Large intestine (tissue), 12 donors: ENCODE measurements at places on chromosomes 3 and 15. TPM values are rescaled to one million over a fixed set of nuclear protein-coding genes. Genes with fewer than 3 reads are reported as not detected.
A peak's percentile ranks its signal among the peaks of the same experiment; 100 is the strongest.

- no peak overlapping the region for H3K4me3 ChIP-seq
- H3K27ac ChIP-seq = no peak overlapping the region
Observed at GRCh38 chr15:40443255-40443654, 2.5 kb downstream of the BAHD1 start.

GRCh38 chr15:85942632-85943031 is 137.0 kb upstream of the AGBL1 start:
- H3K36me3 ChIP-seq = no peaks in the 10 kb centered on the region
- no peaks in the 10 kb centered on the region for H3K27me3 ChIP-seq
- no peak overlapping the region for H3K27ac ChIP-seq
- no peak for DNase-seq

- H3K36me3 ChIP-seq = no peaks in the 10 kb centered on the region
- H3K27ac ChIP-seq = no peak overlapping the region
- no peaks in the 10 kb centered on the region for H3K4me1 ChIP-seq
- H3K4me3 ChIP-seq = no peak overlapping the region
Observed at GRCh38 chr15:69868756-69869155, 229.0 kb downstream of the TLE3 start.

GRCh38 chr3:177598097-177598833 is 401.0 kb upstream of the TBL1XR1 start:
- H3K36me3 ChIP-seq = no peaks in the 10 kb centered on the region
- no peak overlapping the region for H3K4me3 ChIP-seq
- no peak for DNase-seq
- H3K4me1 ChIP-seq = peaks cover 33% of the 10 kb centered on the region
- peak overlapping the region; percentile 25 for H3K27ac ChIP-seq

DNA sequence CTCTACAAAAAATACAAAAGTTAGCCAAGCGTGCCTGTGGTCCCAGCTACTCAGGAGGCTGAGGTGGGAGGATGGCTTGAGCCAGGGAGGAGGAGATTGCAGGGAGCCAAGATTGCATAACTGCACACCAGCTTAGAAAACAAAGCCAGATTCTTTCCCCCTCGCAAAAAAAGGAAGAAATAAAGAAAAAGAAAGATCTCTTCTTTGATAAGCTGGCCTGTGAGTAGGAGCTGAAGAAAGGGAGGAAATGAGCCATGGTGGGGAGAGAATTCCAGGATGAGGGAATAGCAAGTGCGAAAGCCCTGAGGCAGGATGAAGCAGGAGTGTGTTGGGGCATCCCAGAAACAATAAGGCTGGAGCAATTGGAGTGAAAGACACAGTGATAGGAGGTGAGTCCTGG is 24.5 kb upstream of the TOP2B start:
- no peak for DNase-seq
- H3K4me3 ChIP-seq = no peak overlapping the region
- no peaks in the 10 kb centered on the region for H3K27me3 ChIP-seq
- H3K36me3 ChIP-seq = no peaks in the 10 kb centered on the region
- H3K27ac ChIP-seq = no peak overlapping the region

DNA sequence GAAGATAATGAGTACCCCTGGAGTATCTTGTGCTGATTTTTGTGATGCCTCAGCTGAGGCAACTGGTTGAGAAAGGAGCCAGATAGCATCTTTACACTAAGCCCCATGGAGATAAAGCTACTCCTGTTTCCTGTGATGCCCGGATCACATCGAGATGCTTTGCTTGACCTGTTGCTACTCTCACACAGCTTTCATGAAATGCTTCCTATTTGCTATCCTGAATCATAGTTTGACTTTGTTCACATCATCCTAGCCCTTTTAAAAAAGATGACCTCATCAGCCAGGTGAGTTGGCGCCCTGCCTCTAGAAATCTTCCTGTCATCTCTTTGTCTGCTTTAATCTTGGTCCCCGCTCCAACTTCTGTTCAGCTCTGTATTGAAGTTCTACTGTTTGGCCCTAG is 409.6 kb upstream of the TBL1XR1 start:
- H3K4me3 ChIP-seq = no peak overlapping the region
- DNase-seq = no peak
- peaks cover 31% of the 10 kb centered on the region for H3K4me1 ChIP-seq
- no peaks in the 10 kb centered on the region for H3K27me3 ChIP-seq
- H3K27ac ChIP-seq = no peak overlapping the region
- no peaks in the 10 kb centered on the region for H3K36me3 ChIP-seq

DNA sequence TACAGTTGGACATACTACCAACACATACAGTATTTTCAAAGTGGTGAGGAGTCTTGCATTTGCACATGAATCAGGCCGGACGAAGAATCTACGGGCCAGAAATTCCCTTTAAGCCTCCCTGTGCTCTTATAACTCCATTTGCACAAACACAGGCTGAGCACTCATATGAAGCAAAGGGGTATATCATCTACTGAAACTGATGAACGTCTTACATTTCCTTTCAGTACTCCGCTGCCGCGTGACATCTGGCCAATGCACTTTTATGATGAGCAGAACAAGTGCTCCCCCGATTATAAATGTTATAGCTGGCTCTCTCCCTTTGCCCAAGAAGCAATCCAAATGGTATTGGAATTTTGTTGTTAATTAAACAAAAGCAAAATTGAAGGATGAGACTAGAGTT is 110.3 kb upstream of the ICE2 start:
- peaks cover 6% of the 10 kb centered on the region for H3K4me1 ChIP-seq
- H3K27ac ChIP-seq = no peak overlapping the region
- peaks cover 41% of the 10 kb centered on the region for H3K27me3 ChIP-seq
- H3K36me3 ChIP-seq = no peaks in the 10 kb centered on the region
- no peak overlapping the region for H3K4me3 ChIP-seq

GRCh38 chr3:23489300-23490158 is 286.4 kb downstream of the UBE2E2 start:
- no peak overlapping the region for H3K4me3 ChIP-seq
- no peaks in the 10 kb centered on the region for H3K36me3 ChIP-seq
- no peaks in the 10 kb centered on the region for H3K4me1 ChIP-seq

DNA sequence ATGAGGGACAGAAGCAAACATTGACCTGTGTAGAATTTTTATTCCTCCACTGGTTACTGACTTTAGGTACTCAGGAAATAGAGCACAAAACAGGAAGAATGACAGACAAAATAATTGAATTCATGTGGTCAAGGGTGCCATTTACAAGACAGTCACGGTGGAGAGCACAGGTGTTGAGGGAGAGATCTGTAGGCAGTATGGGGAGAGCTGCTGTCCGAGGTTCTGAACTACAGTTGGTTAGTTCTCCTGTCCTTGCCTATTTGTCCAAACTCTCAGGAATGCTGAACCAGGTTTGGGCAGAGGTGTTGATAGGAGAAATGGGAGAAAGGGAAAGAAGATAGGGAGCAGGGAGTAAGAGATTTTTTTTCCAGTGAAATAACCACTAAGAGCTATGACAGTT is 178.5 kb upstream of the ZBTB20 start:
- no peaks in the 10 kb centered on the region for H3K36me3 ChIP-seq
- H3K4me3 ChIP-seq = no peak overlapping the region
- DNase-seq = peak; percentile 1
- no peaks in the 10 kb centered on the region for H3K27me3 ChIP-seq
- H3K4me1 ChIP-seq = no peaks in the 10 kb centered on the region

DNA sequence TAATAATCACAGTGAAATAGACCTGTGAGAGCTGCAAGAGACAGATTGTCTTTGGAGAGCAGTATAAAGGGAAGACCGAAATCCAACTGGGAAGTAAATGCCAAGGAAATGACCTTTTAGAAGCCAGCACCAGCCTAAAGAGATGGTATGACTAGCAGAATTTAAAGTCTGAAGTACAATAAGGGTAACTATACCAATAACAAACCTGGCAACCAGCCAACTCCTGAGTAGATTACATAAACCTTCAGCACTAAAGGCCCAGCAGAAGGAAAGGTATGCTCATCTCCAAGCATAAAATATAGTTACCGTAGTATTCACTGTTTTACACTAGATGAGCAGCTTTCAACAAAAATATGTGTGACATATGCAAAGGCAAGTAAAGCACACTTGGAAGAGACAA is 155.1 kb upstream of the SATB1 start:
- no peaks in the 10 kb centered on the region for H3K4me1 ChIP-seq
- no peaks in the 10 kb centered on the region for H3K36me3 ChIP-seq
- no peak overlapping the region for H3K4me3 ChIP-seq

DNA sequence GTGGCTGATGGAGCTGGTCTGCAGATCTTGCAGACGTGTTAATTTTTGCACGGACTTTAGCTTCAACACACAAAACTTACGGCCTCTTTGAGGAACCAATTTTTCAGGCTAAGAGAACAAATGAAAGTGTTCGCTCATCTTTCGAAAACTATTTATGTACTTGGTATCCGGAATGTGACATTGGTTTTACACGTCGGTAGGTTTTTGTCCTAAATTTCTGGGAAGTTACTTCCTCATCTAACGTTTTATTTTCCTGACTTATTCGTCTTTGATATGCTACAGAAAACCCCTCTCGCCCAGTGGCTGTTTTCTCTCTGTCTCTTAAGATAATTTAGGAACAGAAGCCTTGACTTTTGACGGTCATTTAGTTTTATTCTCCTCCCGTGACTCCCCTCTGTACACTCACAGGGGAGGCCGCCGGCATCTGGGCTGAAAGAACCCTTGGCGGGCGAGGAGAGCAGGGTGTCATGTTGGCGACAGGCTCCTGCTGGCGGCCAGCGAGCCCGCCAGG is 834 bp upstream of the GREM1 start:
- no peak overlapping the region for H3K4me3 ChIP-seq
- no peak for DNase-seq
- H3K4me1 ChIP-seq = peaks cover 5% of the 10 kb centered on the region
- H3K27ac ChIP-seq = no peak overlapping the region
- no peaks in the 10 kb centered on the region for H3K36me3 ChIP-seq

DNA sequence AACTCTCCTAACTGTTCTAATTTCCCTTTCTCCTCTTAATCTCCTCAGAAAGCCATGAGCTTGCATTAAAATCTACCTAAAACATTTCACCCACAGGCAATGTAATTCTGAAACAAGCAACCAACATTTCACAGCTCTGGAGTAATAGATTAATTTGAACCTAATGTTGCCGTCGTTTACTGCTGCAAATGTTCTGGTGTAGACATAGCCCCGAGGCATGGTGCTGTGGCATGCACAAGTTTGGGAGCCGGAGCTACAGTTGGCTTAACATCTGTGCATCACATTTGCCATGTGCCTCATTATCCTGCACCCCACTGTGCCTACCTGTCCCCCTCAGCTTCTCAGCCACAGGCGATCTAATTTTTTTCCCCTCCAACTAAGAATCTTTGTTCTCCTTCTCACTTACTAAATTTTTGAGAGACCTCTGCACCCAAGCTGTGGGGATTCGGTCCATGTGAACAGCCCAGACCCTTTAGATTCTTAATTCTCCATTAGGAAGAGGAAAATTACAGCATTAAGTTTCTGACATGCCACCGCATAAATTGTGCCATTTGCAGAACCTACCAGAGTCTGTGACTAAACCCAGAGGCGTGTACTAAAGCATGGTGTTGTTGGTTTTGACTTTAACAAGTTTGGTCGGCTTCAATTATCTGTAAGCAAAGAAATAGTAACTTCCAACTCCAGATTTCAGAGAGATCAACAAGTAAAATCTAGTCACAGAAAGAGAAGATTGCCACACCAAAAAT is 419.2 kb downstream of the MECOM start:
- H3K36me3 ChIP-seq = no peaks in the 10 kb centered on the region
- H3K27me3 ChIP-seq = no peaks in the 10 kb centered on the region
- no peak overlapping the region for H3K4me3 ChIP-seq
- H3K4me1 ChIP-seq = peaks cover 5% of the 10 kb centered on the region
- H3K27ac ChIP-seq = no peak overlapping the region
- no peak for DNase-seq

GRCh38 chr15:76161153-76162035 is 101.6 kb downstream of the TMEM266 start:
- DNase-seq = no peak
- peaks cover 13% of the 10 kb centered on the region for H3K4me1 ChIP-seq
- no peaks in the 10 kb centered on the region for H3K36me3 ChIP-seq

GRCh38 chr3:116886202-116886893 is 176.8 kb downstream of the TUSC7 start:
- no peaks in the 10 kb centered on the region for H3K4me1 ChIP-seq
- H3K27me3 ChIP-seq = no peaks in the 10 kb centered on the region
- H3K36me3 ChIP-seq = no peaks in the 10 kb centered on the region
- H3K27ac ChIP-seq = no peak overlapping the region
- no peak overlapping the region for H3K4me3 ChIP-seq

- H3K4me3 ChIP-seq = no peak overlapping the region
- peak; percentile 14 for DNase-seq
- no peaks in the 10 kb centered on the region for H3K4me1 ChIP-seq
- no peak overlapping the region for H3K27ac ChIP-seq
Observed at GRCh38 chr15:60179786-60180391, 175.8 kb downstream of the FOXB1 start.

GRCh38 chr3:55795296-55795695 is 308.2 kb upstream of the WNT5A start:
- no peaks in the 10 kb centered on the region for H3K27me3 ChIP-seq
- H3K36me3 ChIP-seq = no peaks in the 10 kb centered on the region
- H3K4me3 ChIP-seq = no peak overlapping the region
- H3K27ac ChIP-seq = no peak overlapping the region

DNA sequence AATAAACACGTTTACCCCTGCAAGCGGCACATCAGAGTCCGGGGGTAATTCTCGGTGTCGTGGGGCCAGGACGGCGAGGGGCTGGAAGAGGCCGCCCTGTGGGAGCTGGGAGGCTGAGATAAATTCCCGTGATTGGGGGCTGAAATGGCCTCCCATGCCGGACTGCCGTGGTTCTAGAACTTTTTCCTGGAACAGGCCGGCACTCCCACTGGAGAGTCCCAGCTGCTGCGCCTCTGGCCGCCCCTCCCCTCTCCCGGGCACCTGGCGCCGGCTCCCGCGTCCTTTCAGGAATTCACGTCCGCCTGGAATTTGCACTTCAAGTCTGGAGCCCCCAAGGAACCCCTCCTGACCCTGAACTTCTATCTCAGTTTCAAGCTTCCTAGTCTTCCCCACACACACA is 10.8 kb upstream of the LRRC2 start:
- peaks cover 22% of the 10 kb centered on the region for H3K4me1 ChIP-seq
- H3K27ac ChIP-seq = no peak overlapping the region
- peak overlapping the region; percentile 17 for H3K4me3 ChIP-seq
- H3K27me3 ChIP-seq = peaks cover 25% of the 10 kb centered on the region

DNA sequence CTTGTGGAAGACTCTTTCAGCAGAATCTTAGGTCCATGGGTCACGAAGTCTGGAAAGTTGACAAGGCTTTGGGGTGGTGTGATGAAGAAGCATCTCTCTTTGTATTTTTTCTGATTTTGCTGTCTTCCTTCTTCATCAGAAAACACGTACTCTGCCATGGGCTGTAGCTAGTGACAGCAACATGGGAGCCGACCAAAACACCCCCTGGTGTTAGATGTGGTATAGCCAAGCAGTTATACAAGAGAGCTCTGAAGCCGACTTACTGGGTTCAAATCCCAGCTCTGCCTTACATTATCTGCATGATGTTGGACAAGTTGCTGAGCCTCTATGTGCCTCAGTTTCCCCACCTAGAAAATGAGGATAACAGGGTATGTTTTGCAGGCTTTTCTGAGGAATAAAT is 32.9 kb upstream of the LYZL4 start:
- H3K4me1 ChIP-seq = peaks cover 8% of the 10 kb centered on the region
- H3K36me3 ChIP-seq = no peaks in the 10 kb centered on the region
- H3K27me3 ChIP-seq = no peaks in the 10 kb centered on the region
- no peak overlapping the region for H3K4me3 ChIP-seq

ITPKA gene
- 40.7 TPM for polyA plus RNA-seq

NDN gene
- 67.1 TPM for polyA plus RNA-seq

UBAP1L gene
- 4.9 TPM for polyA plus RNA-seq

PRSS50 gene
- 3.1 TPM for polyA plus RNA-seq

TNNC1 gene
- polyA plus RNA-seq = 1.8 TPM

MYL3 gene
- 6.7 TPM for polyA plus RNA-seq

ACKR2 gene
- 2.6 TPM for polyA plus RNA-seq

SERPINI2 gene
- 0.09 TPM for polyA plus RNA-seq

CIB2 gene
- polyA plus RNA-seq = 151 TPM

OXSM gene
- 17.1 TPM for polyA plus RNA-seq

RGMA gene
- polyA plus RNA-seq = 12.5 TPM
